ENCODE measurements at places on chromosomes 2 and 18. TPM values are rescaled to one million over a fixed set of nuclear protein-coding genes. Genes with fewer than 3 reads are reported as not detected.
A peak's percentile ranks its signal among the peaks of the same experiment; 100 is the strongest.

DNA sequence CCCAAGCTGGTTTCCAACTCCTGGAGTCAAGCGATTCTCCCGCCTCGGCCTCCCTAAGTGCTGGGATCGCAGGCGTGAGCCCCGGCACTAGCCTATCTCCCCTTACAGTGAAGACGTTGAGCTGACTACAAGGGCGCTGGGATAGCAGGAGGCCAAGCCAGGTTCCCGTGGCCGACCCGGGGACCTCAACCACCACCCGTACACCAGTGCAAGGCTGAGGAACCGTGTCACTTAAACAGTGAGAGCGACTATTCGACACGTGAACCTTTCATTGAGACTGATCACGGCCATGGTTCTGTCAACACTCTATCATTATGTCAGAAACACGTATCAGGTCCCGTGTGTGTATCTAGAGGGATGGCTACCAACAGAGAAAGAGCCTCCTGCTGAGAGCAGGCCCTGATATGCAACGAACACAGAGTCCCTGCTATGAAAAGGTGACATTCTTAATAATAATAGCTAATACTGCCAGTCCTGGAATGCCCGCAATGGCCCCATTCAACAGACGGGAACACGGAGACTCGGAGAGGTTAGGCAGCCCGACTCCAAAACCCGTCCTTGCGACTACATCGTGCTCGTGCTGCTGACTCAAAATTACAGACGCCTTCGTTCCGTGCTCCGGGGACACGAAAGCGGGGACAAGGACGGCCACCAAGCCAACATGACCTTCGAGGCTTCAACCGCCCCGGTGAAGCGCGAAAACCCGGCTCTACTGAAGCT is 833 bp downstream of the AFG3L2 start:
- DNase-seq = peak; percentile 25

- DNase-seq = no peak
Measured at GRCh38 chr2:25417715-25418369, 76.1 kb upstream of the DNMT3A start.

DNA sequence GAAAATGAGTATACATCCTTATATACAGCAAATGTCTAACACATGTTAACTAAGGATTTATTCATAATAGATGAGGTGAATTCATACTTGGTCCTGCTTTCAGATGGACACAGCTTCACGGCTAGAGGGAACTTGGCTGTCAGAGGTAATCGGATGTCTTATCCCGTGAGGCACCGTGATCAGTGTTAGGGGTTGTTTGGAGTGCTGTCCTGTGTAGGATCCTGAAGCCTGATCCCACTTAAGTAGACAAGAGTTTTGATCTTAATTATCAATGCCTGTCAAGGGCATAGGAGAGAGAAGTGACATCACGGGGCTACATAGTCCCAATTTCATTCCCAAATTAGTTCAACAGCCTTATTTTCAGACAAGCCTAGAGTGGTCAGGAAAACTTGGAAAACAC is 204.6 kb downstream of the RNF144A start:
- no peak for DNase-seq

GRCh38 chr2:170235860-170236679 is 58.1 kb downstream of the MYO3B start:
- DNase-seq = peak; percentile 28

DNA sequence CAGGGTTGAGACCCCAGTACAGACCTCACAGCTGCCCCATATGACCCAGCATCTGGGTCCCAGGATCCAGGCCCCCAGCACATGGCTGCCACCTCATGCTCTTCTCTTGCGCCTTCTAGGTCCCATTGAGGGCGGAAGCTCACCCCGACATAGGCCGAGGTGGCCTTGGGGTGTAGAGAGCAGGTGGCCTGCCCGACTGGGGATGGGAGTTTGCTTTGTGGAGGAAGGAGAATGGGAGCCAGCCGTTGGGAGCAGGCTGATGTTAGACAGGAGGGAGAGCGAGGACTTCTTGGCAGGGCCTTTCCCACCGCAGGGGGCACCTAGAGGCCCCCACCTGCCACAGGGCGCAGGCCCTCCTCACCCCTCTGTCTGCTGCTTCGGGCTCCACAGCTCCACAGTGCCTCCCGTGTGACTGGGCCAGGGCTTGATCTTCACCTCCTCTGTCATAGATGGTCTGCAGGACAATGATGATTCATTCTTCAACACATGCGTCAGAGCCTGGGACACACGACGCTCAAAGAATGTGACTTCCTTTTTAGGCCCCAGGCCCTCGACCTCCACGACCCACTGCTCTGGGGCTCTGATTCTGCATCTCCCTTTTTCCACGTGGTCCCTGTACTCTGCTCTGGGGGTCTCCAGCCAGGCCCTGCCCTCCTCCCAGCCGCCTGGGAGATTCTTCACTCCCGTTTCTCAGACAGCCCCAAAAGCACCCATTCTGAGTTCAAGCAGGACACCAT is 86.6 kb upstream of the ODC1 start:
- peak; percentile 80 for DNase-seq

GRCh38 chr18:76557026-76557575 is 62.1 kb upstream of the ZNF516 start:
- no peak for DNase-seq

GRCh38 chr2:236338495-236339184 is 74.4 kb upstream of the ASB18 start:
- peak; percentile 6 for DNase-seq

DNA sequence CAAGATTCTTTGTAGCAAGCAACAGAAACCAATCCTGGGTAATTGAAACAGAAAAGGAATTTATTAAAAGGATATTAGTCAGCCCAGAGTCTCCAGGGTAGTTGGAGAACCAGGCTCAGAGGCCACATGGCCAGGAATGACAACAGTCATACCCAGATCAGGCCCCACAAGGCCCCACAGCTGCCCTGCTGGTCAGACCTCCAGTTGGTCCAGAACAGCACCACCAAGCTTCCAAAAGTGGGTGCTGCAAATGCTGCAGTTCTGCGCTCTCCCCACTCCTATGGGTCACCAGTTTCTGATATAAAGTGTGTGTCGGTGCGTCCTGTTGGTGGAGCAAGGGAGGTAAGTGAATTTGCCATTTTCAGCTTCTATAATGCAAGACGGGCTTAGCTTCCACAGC is 29.9 kb downstream of the KLHL29 start:
- no peak for DNase-seq

GRCh38 chr2:177628831-177629230 is 236.3 kb downstream of the AGPS start:
- no peak for DNase-seq

DNA sequence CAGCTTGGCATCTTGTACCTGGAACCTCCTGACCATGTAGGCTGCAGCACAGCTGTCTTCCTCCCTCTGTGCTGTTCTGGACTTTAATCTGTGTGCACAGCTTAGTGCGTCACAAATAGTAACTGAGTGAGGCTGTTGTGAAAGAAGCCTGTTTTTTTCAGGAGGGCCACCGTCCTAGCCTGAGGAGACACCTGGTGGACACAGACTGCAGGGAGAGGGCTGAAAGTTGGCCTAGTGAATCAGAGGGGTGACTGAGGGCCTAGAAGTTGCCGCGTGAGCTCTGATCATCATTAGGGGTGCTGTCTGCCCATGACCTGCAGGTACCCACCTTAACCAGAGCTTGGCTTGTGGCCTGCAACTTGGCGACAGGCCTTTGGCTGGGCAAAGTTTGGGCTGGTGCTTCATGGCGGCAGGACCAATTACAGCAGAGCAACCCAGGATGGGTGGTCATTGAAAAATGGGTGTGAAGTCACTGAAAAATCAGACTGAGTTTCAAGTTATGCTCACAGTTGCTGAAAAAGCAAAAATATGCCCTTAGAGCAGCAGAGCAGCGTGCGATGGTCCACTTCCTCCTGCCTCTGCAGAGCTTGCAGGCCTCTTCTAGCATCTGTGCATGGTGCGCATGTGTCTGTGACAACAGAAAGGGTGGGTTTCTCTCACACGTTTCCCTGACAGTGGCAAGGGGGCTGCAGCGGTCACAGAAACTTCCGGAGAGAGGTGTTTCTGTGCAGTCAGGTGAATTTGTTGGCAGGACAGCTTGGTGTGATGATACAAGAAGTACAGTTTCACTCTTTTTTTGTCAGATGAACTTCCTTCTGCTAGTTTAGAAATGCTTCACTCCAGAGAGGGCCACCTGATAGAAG is 9.6 kb downstream of the GDF7 start:
- no peak for DNase-seq

DNA sequence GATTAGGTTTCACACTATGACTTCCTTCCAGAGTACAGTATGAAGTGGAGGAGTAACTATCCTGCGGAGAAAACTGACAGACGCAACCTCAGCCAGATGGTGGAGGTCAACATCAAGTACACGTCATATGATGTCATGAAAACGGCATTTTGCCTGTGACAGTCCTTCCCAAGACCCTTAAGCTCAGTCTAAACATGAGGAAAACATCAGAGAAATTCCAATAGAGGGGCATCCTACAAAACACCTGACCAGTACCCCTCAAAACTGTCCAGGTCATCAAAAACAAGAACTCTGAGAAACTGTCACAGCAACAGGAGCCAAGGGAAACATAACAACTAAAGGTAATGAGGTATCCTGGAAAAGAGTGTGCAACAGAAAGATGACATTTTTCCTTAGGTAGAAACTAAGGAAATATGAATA is 1.7 kb downstream of the RNU4ATAC start:
- peak; percentile 66 for DNase-seq

GRCh38 chr2:36658277-36658748 is 38.2 kb upstream of the VIT start:
- no peak for DNase-seq

GRCh38 chr2:73289304-73289703 is 4.0 kb downstream of the EGR4 start:
- DNase-seq = no peak

DNA sequence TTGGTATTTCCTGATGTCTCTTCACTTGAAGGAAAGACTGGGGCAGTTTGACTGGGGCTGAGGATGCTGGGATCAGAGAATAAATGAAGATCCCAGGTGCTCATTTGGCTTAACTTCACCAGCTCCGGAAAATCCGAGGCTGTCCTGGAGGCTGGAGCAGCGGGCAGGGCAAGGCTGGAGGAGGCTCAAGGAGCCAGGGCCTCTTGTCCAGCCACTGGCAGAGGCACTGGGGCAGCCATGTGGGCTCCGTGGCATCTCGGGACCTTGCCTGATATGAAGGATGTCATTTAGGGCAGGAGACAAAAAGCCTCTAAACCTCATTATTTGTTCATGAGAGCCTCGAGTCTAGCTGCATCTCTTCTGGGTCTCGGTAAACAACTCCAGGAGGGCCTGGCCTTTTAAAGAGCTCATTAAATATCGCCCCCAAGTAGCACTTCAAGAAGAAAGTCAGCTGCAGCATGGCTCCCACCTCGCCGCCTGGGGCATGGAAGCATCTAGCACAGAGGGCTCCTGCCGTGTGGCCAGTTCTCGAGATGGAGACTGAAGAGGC is 13.5 kb upstream of the GPR55 start:
- DNase-seq = no peak

DNA sequence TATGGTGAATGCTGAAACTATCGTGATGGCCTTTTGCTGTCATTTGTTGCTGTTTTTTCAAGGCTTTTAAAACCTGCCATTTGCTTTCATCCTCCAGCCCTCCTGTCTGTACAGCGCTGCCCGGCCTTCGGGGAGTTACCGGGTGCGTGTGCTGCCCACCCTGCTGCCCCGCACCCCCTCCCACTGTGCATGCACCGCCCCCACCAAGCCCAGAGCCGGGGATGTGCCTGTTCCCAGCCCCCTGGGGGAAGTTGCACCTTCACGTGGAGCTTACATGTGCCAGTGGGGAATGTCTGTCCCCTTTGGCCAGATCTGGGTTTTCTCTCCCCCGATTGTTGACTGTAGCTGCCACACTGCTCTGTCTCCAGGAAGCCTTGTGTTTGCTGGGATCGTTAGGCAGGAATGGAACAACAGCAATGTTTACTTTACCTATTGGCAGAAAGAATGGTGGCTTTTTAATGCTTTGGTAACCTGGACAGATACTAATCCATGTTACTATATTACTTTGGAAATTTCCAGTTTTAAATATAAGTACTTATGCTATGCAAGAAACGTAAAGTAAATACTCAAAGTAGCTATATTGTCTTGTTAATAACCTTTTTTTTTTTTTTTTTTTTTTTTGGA is 64.8 kb upstream of the RBM44 start:
- DNase-seq = no peak

DNA sequence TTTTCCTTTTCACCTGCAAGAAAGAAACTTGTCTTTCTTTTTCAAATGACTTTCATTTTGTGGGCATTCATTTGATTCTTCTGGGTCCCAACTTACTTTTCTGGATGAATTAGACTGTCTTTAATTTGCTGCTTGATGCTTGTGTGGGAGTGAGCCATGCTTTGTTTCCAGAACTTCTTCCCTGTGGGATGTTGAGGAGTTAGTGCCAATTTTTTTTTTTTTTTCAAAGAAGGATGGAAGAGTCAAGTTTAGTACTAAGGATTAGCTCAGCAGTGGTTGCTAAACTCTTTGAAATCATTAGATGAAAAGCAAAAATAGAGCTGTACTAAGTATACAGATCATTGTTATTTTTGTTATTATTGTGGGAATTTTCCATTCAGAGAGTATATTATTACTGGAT is 17.2 kb upstream of the KCTD1 start:
- DNase-seq = no peak

- DNase-seq = peak; percentile 62
Measured at GRCh38 chr2:236177967-236178889, 10.0 kb upstream of the GBX2 start.

- DNase-seq = peak; percentile 49
Measured at GRCh38 chr2:126656431-126657147, 631 bp downstream of the GYPC start.

DNA sequence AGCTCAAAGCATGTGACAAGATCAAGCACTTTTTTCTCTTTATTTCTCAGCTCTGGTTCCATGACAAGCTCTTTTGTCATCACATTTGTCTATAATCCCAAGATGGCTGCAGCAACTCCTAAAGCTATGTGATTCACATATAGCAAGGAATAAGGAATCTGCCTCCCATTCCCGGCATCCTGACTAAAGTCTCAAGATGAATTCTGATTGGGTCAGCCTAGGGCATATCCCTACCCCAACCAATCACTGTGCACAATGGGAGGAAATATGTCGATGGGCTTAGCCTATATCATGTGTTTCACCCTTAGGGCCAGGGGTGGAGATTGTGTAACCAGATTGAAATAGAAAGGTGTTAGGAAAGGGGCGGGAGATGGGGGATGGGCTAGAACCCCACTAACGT is 23.1 kb upstream of the COLEC12 start:
- DNase-seq = peak; percentile 34

- no peak for DNase-seq
Measured at GRCh38 chr2:148493822-148494563, 150.6 kb upstream of the EPC2 start.

GRCh38 chr2:151175864-151176263 is 85.8 kb downstream of the RBM43 start:
- DNase-seq = no peak

- peak; percentile 85 for DNase-seq
Measured at GRCh38 chr2:73979686-73980085, 5.0 kb upstream of the TET3 start.

CELF4 gene
- total RNA-seq = not detected

GCG gene
- 0.39 TPM for total RNA-seq

CROCC2 gene
- total RNA-seq = 0.12 TPM

FOXD4L1 gene
- total RNA-seq = 0.10 TPM

ZNF516 gene
- total RNA-seq = 4.1 TPM

RAB6C gene
- total RNA-seq = not detected

TLX2 gene
- total RNA-seq = 4.2 TPM

PASK gene
- 6.3 TPM for total RNA-seq

RFTN2 gene
- total RNA-seq = 1.7 TPM

TXNDC2 gene
- total RNA-seq = 0.10 TPM

ATP5MC3 gene
- total RNA-seq = 320 TPM

ASXL3 gene
- not detected for total RNA-seq
